ELR (cell line): ENCODE measurements at places on chromosomes 2 and 18.

- peak; percentile 58 for DNase-seq
These were observed 79.8 kb downstream of the CCDC150 start for GRCh38 chr2:196719110-196719872.

DNA sequence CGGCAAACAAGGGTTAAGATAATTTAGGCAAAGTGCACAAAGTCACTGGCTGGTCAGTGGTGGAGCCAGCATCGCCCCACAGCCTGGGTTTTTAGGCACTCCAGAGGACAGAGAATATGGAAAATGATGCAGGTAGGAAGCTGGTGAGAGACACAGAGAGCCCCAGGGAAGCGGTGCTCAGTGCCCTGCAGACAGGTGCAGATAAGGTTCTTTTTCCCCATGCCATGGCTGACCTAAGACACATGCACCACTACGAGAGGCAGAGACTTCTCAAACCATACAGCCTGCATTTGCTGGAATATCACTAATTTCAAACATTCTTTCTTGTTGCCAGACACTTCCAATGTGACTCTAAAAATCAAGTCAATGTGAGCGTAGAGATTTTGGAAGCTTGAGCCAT lies 205.7 kb upstream of the APCDD1 start:
- DNase-seq = no peak

GRCh38 chr2:143204062-143204461 lies 74.8 kb downstream of the ARHGAP15 start:
- DNase-seq = no peak

- DNase-seq = no peak
These were observed 64.5 kb downstream of the TWIST2 start for GRCh38 chr2:238912228-238912915.

GRCh38 chr2:23659773-23660172 lies 267.1 kb downstream of the ATAD2B start:
- DNase-seq = no peak
